ENCODE measurements at places on chromosomes 3 and 15.
A peak's percentile ranks its signal among the peaks of the same experiment; 100 is the strongest.

- H3K4me3 ChIP-seq: no peak within 1 kb of the TSS
- peak within 1 kb of the TSS; percentile 87 for H3K27ac ChIP-seq
- no peaks in the 10 kb centered on the region for H3K27me3 ChIP-seq
- H3K4me1 ChIP-seq: peaks cover 50% of the 10 kb centered on the region
These were observed at the start of gene FBXL22 for GRCh38 chr15:63597038-63597790. Gene FBXL22 (plus strand): TSS chr15:63597387. CDS start chr15:63597393, 6 bp downstream.

GRCh38 chr3:122535964-122536631 is 21.4 kb upstream of the KPNA1 start:
- H3K4me1 ChIP-seq: peaks cover 7% of the 10 kb centered on the region
- H3K36me3 ChIP-seq: peaks cover 57% of the 10 kb centered on the region
- no peak for DNase-seq
- no peak overlapping the region for H3K4me3 ChIP-seq
- no peaks in the 10 kb centered on the region for H3K27me3 ChIP-seq

DNA sequence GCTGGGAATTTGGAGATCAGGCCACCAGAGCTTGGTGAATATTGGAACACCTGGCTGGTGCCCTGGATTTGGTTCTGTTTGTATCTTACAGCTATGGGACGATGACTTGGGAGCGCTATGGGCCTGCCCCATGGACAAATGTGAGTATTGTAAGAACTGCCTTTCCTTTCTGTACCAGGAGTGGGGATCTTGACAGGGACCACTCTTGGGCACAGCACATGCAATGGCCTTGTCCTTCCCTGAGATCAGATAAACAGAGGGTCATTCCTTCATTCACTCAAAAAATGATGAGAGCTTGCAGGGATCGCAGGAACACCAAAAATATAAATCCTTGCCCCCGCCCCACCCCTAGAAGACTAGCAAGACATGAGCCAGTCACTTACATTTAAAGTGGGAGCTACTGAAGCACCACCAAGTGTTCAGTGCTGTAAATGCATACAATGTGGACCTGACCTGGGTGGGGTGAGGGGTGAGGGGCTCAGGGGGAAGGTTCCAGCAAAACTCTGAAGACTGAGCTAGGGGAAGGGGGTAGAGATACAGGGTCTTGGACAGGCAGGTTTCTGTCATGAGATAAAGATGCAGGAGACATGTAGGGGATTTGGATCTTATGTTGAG is 2.7 kb upstream of the CRELD1 start:
- H3K4me1 ChIP-seq: peaks cover 17% of the 10 kb centered on the region
- no peak for DNase-seq
- no peak overlapping the region for H3K4me3 ChIP-seq
- no peaks in the 10 kb centered on the region for H3K27me3 ChIP-seq

- peak overlapping the region; percentile 99 for H3K27ac ChIP-seq
- no peaks in the 10 kb centered on the region for H3K27me3 ChIP-seq
- H3K4me1 ChIP-seq: peaks cover 62% of the 10 kb centered on the region
- no peak for DNase-seq
These were observed 31.8 kb downstream of the IRAK2 start for GRCh38 chr3:10196389-10197052.

- H3K4me1 ChIP-seq: no peaks in the 10 kb centered on the region
- peaks cover 7% of the 10 kb centered on the region for H3K27me3 ChIP-seq
- H3K4me3 ChIP-seq: no peak overlapping the region
- H3K36me3 ChIP-seq: no peaks in the 10 kb centered on the region
- H3K27ac ChIP-seq: no peak overlapping the region
These were observed 249.7 kb upstream of the MCTP2 start for GRCh38 chr15:93981706-93982105.

DNA sequence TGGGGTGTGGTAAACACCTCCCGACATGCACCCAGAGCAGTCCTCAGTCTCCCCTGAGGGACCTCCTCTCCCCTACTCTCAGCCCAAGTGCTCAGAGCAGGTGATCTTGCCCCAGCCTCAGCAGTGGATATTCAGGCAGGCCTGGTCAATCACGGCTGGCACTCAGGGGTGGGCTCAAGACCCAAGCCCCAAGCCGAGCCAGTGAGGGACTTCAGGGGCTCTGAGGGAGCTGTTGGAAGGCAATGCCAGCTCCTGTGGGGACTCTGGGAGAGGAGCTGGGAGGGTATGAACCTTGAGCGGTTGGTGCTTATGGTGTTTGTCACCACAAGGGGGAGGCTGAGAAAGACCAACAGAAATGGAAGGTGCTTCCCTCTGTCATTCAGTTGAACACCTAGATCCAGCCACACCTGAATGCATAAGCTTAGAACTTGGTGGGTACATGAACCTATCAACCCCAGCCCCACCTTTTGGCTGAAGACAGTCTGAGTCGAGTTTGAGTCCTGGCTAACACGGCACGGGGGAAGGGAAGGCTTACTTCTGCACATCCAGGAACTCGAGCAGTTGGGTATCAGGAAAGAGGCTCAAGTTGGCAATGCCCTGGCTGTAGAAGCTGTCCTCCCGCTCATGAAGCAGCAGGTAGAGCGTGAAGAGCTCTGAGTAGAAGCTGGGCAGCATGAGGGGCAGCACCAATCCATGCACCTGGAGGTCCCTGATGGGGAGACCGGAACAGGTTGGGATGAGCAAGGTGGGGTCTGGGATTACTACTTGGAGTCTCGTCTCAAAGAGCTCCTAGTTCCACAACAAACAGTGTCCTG is 19.2 kb downstream of the ALS2CL start:
- no peaks in the 10 kb centered on the region for H3K4me1 ChIP-seq
- no peak overlapping the region for H3K27ac ChIP-seq
- H3K4me3 ChIP-seq: no peak overlapping the region
- DNase-seq: no peak
- peaks cover 9% of the 10 kb centered on the region for H3K27me3 ChIP-seq

- no peak for DNase-seq
- no peaks in the 10 kb centered on the region for H3K4me1 ChIP-seq
- H3K4me3 ChIP-seq: no peak overlapping the region
- H3K27me3 ChIP-seq: no peaks in the 10 kb centered on the region
These were observed 37.0 kb downstream of the RLBP1 start for GRCh38 chr15:89184357-89184756.

GRCh38 chr3:53650928-53651661 is 156.7 kb downstream of the CACNA1D start:
- peaks cover 3% of the 10 kb centered on the region for H3K36me3 ChIP-seq
- H3K4me3 ChIP-seq: no peak overlapping the region
- peaks cover 12% of the 10 kb centered on the region for H3K4me1 ChIP-seq
- H3K27ac ChIP-seq: no peak overlapping the region
- no peak for DNase-seq

- no peak for DNase-seq
- H3K27ac ChIP-seq: peak overlapping the region; percentile 39
- H3K4me3 ChIP-seq: no peak overlapping the region
- no peaks in the 10 kb centered on the region for H3K27me3 ChIP-seq
- H3K4me1 ChIP-seq: peaks cover 59% of the 10 kb centered on the region
These were observed 5.5 kb downstream of the TATDN2 start for GRCh38 chr3:10253731-10254130.

GRCh38 chr3:16485395-16485992 is 28.0 kb downstream of the RFTN1 start:
- peaks cover 15% of the 10 kb centered on the region for H3K27me3 ChIP-seq
- H3K4me1 ChIP-seq: peaks cover 30% of the 10 kb centered on the region
- no peak overlapping the region for H3K27ac ChIP-seq
- H3K4me3 ChIP-seq: no peak overlapping the region
- DNase-seq: no peak
- H3K36me3 ChIP-seq: peaks cover 4% of the 10 kb centered on the region

DNA sequence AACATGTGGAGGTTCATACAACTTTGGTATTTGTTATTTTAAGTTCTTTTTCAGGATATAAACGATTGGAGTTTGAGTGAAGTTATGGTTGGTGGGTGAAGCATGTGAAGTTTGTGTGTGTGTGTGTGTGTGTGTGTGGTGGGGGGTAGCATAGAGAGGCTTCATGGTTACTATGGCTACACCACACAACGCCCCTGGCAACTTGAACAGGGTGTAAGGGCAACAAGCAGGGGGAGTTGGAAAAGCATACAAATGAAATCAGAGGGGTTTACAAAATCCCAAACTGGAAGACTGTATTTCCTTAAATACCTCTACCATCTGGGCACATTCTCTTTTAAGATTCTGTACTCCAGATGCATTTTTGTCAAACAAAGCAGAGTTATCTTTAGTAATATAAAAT is 207.5 kb downstream of the SV2B start:
- no peaks in the 10 kb centered on the region for H3K36me3 ChIP-seq
- no peak overlapping the region for H3K4me3 ChIP-seq
- peaks cover 23% of the 10 kb centered on the region for H3K27me3 ChIP-seq
- H3K4me1 ChIP-seq: peaks cover 10% of the 10 kb centered on the region

- peak overlapping the region; percentile 24 for H3K4me3 ChIP-seq
- peaks cover 6% of the 10 kb centered on the region for H3K27me3 ChIP-seq
- H3K27ac ChIP-seq: peak overlapping the region; percentile 7
- peaks cover 7% of the 10 kb centered on the region for H3K4me1 ChIP-seq
These were observed 22.1 kb upstream of the CRBN start for GRCh38 chr3:3201611-3202010.

GRCh38 chr3:100169201-100169920 is 55.1 kb upstream of the FILIP1L start:
- no peaks in the 10 kb centered on the region for H3K4me1 ChIP-seq
- H3K36me3 ChIP-seq: peaks cover 17% of the 10 kb centered on the region
- no peak for DNase-seq
- H3K4me3 ChIP-seq: no peak overlapping the region
- H3K27ac ChIP-seq: no peak overlapping the region

- peaks cover 23% of the 10 kb centered on the region for H3K4me1 ChIP-seq
- DNase-seq: no peak
These were observed 3.5 kb upstream of the UBE2E2 start for GRCh38 chr3:23199649-23200048.

DNA sequence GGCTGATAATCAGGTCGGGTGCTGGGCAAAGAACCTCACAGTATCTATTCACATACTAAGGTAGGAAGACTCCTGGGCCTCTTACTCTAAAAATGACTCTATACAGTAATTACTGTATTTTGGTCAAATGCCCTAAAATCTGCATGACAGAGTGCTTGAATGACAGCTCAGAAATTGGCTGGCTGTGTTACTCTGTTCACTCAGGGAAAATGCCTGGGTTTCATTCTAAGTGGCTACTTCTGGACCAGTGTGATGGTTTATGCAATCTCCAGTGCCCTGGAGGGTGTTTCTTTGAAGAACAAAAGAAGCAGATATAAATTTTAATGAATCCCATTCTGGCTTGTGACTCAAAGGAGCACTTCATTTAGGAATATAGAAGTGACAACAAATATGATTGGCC is 2.2 kb downstream of the GABRR3 start:
- H3K4me3 ChIP-seq: no peak overlapping the region
- H3K27ac ChIP-seq: no peak overlapping the region
- H3K36me3 ChIP-seq: no peaks in the 10 kb centered on the region
- peaks cover 10% of the 10 kb centered on the region for H3K27me3 ChIP-seq
- no peaks in the 10 kb centered on the region for H3K4me1 ChIP-seq

GRCh38 chr3:38755130-38755529 is 60.9 kb downstream of the SCN10A start:
- H3K27ac ChIP-seq: no peak overlapping the region
- H3K27me3 ChIP-seq: peaks cover 7% of the 10 kb centered on the region
- H3K4me3 ChIP-seq: no peak overlapping the region

- no peak overlapping the region for H3K4me3 ChIP-seq
- peak overlapping the region; percentile 53 for H3K27ac ChIP-seq
- H3K36me3 ChIP-seq: no peaks in the 10 kb centered on the region
These were observed 2.5 kb upstream of the RFTN1 start for GRCh38 chr3:16515885-16516420.

GRCh38 chr15:67407786-67408185 is 113.1 kb upstream of the C15orf61 start:
- no peaks in the 10 kb centered on the region for H3K27me3 ChIP-seq
- peaks cover 2% of the 10 kb centered on the region for H3K36me3 ChIP-seq

DNA sequence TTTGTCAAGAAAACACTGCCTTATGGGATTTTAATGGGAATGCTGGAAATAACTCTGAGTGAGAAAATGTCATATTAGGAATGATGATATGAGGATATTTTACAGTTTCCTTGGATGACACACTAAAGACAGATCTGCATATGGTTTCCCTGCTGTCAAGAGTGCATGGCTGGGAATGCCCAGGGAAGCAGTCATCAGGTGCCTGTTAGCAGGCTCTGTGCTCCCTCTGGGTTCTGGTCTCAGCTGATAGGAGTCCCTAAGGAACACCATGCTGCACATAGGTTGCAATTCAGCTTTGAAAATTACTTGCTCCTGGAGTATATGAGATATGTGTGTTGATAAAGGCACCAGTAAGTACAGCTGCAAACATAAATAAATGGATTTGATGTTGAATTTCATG is 1064.6 kb downstream of the TUSC7 start:
- no peaks in the 10 kb centered on the region for H3K36me3 ChIP-seq
- H3K27me3 ChIP-seq: peaks cover 2% of the 10 kb centered on the region
- H3K4me1 ChIP-seq: no peaks in the 10 kb centered on the region
- no peak overlapping the region for H3K4me3 ChIP-seq

DNA sequence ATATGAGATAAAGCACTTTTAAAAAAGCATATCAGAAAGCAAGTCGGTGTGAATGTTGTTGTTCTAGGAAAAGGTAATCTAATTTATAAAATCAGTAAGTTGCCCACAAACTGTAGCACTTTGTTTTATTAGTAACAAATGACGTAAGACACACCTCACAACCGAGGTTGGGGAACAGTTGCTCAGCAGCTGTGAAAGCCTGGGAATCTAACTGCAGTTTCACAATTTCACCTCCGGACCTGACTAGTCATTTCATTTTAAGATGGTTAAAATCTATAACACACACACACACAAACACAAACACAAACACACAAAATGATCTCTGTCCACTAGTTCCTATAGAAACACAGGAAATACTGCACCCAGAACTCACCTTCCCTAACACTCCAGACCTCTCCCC is 406.7 kb upstream of the NR2F2 start:
- no peak for DNase-seq
- no peaks in the 10 kb centered on the region for H3K4me1 ChIP-seq
- H3K36me3 ChIP-seq: no peaks in the 10 kb centered on the region
- no peak overlapping the region for H3K27ac ChIP-seq
- H3K27me3 ChIP-seq: no peaks in the 10 kb centered on the region

- H3K27ac ChIP-seq: no peak overlapping the region
- H3K4me1 ChIP-seq: no peaks in the 10 kb centered on the region
- H3K36me3 ChIP-seq: no peaks in the 10 kb centered on the region
- no peak overlapping the region for H3K4me3 ChIP-seq
- no peaks in the 10 kb centered on the region for H3K27me3 ChIP-seq
These were observed 664.6 kb downstream of the AGBL1 start for GRCh38 chr15:86744198-86744780.

DNA sequence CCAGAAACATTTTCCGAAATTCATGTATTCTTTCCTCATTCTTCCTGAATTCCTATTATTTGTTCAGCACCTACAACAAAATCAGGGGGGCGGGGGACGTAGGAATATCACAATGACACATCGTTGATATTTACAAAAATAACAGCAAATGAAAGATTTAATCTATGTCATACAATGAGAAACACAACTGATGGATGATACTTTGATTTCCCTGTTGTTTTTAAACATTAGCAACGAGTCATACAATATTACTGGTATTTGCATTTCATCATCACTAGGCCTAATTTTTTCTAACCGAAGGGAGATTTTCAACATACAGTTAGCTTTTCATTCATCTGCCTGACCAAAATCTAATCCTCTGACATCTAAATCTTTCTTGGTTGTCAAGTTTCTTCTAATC is 45.3 kb upstream of the INO80 start:
- no peak overlapping the region for H3K4me3 ChIP-seq
- no peaks in the 10 kb centered on the region for H3K36me3 ChIP-seq
- no peak overlapping the region for H3K27ac ChIP-seq
- no peaks in the 10 kb centered on the region for H3K27me3 ChIP-seq
